Stimulated activated CD4-positive, alpha-beta T cell treated with anti-CD3 and anti-CD28 coated beads, Interleukin-12 subunit alpha, Interleukin-12 subunit beta, amount 100 ng/mL, for 24 hours (primary cell): ENCODE measurements at places on chromosomes 5 and 9.

DNA sequence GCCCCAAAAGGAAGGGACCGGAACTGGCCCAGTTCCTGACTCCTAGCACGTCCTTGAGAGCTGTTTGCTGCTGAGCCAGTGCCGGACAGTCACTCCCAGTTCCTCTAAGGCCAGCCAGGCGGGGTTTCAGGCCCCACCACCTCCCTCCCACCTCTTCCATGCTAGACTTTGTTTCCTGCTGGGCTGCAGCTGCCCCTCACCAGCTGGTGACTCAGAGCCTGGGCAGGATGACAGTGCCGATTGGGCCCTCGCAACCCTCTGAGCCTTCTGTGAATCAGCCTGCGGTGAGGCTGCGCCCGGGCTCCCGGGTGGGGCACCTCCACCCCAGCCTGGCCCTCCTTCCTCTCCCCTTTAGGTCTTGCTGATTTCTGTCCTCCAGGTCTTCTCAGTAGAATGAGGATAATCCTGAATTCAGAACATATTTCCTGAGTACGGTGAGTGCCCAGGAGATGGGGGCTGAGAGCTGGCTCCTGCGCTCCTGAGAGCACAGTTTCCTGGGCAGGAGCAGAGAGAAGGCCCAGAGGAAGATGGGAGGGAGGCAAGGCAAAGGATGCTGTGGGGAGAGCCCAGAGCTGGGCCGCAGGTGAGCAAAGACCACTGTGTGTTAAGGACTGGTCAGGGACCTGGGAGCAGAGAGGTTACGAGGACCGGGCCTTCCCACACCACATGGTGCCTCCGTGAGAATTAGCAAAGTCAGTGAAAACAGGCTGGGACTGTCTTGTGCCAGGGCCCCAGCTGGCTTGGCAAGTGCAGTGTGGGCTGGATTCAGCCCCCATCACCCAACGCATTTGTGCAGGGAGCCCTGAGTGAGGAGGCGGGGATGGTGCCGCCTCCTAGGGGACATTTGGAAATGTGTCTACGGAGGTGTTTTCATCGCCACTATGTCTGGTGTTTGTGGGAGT is 32.9 kb upstream of the STXBP1 start:
- DNase-seq = peak; percentile 62

GRCh38 chr5:58932057-58932612 is 349.3 kb downstream of the RAB3C start:
- no peak for DNase-seq

DNA sequence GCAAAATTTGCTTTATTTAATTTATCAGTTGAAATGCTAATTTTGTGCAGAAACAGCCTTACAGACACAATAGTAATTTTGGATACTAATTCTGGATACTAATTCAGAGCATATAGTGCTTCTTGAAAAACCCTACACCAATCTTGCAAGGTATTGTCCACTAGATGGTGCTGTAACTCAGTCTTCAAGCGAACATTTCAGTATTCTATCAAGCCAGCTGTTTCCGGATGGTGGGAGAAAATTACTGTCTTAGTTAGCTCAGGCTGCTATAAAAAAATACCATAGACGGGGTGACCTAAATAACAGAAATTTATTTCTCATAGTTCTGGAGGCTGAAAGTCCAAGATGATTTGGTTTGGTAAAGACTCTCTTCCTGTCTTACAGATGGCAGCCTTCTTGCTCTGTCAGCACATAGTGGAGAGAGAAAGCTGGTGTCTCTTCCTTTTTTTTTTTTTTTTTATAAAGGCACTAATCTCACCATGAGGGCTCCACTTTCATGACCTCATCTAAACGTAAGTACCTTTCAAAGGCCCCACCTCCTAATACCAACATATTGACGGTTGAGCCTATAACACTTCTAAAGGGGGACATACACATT is 1306.5 kb upstream of the CDH9 start:
- no peak for DNase-seq

DNA sequence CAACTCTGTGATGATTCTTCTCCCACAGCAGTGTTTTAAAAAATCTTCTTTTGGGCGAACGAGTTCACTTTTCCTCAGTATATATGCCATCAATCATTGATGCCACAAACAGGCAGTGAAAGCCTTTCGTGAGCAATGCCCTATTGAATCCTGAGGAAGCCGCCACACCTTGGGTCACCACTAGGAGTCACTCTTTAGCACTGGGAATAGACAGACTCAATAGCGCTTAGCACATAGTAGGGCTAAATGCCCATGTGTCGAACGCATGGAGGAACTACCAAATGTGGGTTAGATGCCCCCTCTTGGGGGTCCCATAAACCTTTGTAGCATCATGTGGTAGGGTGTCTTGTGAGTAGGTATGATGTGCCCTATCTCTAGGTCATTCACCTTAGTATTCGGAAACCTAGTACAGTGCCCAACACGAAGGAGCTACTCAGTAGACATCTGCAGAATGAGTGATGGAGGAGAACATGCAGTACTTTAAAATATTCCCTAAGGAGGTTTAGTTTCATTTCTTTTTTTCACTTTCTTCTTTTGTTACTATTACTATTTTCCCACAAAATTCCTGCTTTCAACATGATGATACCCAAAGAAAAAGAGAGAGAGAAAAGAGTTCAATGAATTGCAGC is 603.7 kb downstream of the BNC2 start:
- DNase-seq = no peak

GRCh38 chr5:126896170-126896702 is 119.3 kb downstream of the LMNB1 start:
- DNase-seq = no peak

DNA sequence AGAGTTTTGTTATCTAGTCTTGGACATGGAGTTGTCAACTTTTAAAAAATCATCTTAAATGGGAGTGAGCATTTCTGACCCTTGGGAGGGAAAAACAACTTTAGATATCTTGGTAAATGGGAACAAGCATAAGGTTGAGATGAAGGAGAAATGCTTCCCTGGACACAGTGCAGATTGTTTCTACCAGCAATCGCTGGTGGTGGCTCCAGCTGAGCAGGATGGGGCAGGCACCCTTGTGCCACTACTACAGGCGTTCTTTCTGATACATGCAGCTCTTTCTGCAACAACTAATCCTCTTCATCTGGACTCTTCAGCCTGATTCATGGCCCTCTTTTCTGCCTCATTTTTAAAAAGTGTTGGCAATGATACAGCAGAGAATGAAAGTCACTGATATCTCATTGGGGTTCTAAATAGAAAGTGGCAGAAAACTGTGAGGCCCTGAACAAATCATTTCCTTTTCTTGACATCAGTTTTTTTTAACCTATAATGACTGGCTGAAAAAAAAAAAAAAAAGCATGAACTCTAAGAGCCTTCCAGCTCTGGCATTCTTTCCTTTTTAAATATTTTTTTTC is 409.4 kb upstream of the PTGER4 start:
- no peak for DNase-seq

GRCh38 chr5:64207978-64208377 is 42.3 kb downstream of the RNF180 start:
- no peak for DNase-seq

GRCh38 chr5:109394806-109395205 is 15.0 kb downstream of the PJA2 start:
- no peak for DNase-seq

DNA sequence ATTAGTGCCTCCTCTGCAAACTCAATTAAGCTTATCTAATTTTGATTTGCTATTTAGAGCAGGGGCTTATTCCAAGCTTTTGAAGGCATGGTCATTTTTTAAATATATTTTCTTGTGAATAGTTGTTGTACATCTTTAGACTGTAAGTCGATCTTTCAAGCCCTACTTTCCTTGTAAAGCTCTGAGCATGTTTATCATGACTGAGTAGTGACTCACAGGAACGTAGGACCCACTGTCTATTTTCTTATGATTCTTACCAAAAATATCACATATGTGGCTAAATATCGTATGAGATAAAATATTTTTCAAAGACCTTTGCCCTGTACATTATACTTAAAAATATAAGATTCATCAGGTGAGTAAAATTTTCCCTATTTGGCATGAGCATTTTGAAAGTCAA is 440.4 kb upstream of the GRIN3A start:
- DNase-seq = no peak

GRCh38 chr5:115192098-115192497 is 22.4 kb upstream of the TRIM36 start:
- DNase-seq = no peak

DNA sequence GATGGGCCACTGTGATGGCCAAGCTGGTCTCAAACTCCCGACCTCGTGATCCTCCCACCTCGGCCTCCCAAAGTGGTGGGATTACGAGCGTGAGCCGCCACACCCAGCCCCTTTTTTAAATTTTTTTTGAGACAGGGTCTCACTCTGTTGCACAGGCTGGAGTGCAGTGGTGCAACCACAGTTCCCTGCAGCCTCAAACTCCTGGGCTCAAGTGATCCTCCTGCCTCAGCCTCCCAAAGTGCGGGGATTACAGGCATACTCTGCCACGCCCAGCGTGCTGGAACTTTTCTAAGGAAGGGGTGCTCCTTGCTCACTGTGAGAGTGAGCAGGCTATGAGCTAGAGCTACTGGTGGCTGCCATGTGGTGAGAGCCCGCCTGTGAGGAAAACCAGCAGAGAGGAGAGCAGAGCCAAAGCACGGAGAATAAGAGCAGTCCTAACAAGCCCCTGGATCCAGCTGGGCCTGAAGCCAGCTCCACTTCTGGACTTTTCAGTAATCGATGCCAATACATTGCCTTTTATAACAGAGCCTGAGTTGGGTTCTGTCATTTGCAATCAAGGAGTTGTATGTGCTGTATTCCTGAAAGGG is 75.5 kb upstream of the UNC5A start:
- DNase-seq = no peak

GRCh38 chr5:151718153-151718552 is 31.4 kb upstream of the SPARC start:
- DNase-seq = no peak

DNA sequence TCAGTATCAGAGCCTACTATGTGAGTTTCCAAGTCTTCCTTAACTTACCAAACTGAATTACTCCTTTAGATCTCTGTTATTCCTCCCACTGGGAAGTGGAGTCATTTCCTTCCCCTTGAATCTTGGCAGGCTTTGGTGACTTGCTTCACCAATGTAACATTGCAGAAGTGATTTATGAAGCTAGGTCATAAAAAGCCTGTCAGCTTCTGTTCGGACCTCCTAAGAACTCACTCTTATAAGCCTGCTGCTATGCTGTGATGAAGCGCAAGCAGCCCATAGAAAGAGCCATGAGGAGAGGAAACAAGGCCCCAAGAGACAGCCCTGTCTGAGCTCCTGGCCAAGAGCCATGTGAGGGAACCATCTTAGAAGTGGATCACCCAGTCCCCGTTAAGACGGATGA is 14.2 kb upstream of the FOXB2 start:
- DNase-seq = no peak
